SK-N-SH (cell line): ENCODE measurements at places on chromosomes 7 and 10.
A peak's percentile ranks its signal among the peaks of the same experiment; 100 is the strongest.

- DNase-seq = no peak
Observed at GRCh38 chr10:1362589-1363445, 306.6 kb downstream of the WDR37 start.

- no peak for DNase-seq
Observed at GRCh38 chr10:118751265-118751664, 3.5 kb downstream of the CACUL1 start.

DNA sequence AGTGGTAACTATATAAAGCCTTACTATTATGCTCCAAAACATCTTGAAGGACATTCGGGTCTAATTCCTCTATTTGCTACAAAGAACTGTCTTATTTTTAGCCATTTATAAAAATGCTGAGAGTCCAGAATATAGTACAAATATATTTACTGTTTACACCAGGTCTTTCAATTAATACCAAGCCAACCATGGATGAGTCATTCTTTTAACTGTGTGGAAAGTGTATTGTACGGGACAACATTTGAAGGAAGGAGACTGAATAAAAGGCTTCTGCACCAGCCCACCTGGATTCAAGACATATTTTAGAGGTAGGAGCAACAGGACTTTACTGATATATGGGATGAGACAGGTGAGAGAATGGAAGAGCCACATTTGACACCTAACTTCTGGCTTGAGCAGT, 35.4 kb downstream of the MASTL start:
- DNase-seq = no peak

DNA sequence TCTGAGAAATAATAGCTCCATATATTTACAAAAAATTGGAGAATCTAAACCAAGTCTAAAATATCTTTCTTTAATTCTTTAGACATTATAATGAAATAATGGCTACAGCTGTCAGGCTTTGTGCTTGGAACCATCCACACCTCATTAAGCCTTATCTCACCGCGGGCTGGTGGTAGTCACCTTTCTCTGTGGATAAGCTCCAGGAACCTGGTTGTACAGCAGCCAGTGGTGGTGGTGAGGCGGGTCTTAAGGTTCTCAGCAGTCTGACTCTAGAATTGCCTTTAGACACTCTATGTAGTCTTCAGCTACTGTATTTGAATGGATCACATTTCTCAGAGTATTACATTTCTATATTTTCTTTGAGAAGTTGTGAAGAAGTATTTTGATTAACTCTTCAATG, 34.2 kb downstream of the CUL1 start:
- DNase-seq = no peak

- no peak for DNase-seq
Observed at GRCh38 chr10:92052088-92052487, 128.5 kb downstream of the BTAF1 start.

- DNase-seq = no peak
Observed at GRCh38 chr10:124568848-124569622, 107.4 kb downstream of the LHPP start.

DNA sequence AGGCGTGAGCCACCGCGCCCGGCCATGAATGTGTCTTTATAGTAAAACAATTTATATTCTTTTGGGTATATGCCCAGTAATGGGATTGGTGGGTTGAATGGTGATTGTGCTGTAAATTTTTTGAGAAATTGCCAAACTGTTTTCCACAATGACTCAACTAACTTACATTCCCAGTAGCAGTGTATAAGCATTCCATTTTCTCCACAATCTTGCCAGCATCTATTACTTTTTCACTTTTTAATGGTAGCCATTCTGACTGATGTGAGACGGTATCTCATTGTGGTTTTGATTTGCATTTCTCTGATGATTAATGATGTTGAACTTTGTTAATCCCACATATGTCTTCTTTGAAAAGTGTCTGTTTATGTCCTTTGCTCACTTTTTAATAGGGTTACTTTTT, 1187.9 kb downstream of the XPNPEP1 start:
- no peak for DNase-seq

DNA sequence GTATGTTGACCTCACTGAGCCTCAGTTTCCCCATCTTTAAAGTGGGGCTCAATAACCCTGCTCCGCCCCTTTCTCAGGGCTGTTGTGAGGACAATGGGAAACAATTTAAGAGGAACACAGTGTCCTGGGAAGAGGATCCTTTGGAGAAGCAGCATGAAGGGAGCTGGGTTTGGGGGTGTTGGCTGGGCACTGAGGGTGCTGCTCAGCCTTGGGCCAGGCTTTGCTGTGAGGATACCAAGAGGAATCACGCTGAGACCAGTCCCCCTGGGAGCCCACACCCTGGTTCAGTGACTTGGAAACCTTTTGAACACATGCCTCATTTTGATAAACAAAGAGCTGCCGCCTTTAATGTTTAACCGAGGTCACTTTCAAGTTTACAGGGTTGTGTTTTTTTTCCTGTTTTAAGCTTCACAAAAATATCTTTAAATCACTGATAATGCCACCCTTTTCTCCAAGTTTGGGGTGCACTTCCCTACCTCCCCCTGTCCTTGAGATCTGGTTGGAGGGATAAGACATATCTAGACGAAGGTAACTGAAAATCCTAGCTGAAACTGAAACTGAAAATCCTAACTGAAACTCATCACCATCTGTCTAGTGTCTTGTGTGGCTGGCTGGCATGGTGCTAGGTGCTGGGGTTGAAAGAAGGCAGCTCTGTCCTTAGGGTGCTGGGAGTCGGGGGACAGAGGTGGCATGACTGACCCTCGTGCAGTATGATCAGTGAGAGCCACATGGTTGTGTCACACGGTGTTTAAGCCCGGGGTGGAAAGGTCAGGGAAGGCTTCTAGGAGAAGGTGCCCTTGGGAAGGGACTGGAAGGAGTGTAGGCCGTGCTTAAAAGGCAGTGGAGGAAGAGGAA, 27.7 kb downstream of the ZNF775 start:
- DNase-seq = no peak

- no peak for DNase-seq
Observed at GRCh38 chr7:33630359-33630758, 275.0 kb upstream of the BMPER start.

DNA sequence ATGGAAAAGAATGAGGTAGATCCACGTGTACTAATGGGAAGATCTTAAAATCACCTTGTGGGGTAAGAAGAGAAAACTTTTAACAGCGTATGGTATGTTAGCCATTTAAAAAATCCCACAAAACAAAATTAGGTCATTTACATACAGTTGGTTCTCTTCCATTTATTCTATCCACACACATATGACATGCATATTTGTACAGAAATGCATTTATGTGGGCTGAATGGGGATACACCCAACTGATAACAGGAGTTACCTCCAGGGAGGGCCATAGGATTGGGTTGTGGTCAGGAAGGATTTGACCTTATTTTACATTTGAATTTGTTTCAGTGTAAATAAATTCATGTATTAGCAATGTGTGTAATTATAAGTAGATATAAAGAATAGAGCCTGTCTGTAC, 71.5 kb downstream of the MCMBP start:
- no peak for DNase-seq

GRCh38 chr10:117168729-117169128, 28.6 kb upstream of the KCNK18 start:
- DNase-seq = no peak

- no peak for DNase-seq
Observed at GRCh38 chr10:5975641-5976473, 1.5 kb downstream of the IL15RA start.

GRCh38 chr10:88311264-88311663, 271.9 kb downstream of the RNLS start:
- DNase-seq = no peak

- no peak for DNase-seq
Observed at GRCh38 chr10:91317541-91317940, 92.6 kb upstream of the HECTD2 start.

DNA sequence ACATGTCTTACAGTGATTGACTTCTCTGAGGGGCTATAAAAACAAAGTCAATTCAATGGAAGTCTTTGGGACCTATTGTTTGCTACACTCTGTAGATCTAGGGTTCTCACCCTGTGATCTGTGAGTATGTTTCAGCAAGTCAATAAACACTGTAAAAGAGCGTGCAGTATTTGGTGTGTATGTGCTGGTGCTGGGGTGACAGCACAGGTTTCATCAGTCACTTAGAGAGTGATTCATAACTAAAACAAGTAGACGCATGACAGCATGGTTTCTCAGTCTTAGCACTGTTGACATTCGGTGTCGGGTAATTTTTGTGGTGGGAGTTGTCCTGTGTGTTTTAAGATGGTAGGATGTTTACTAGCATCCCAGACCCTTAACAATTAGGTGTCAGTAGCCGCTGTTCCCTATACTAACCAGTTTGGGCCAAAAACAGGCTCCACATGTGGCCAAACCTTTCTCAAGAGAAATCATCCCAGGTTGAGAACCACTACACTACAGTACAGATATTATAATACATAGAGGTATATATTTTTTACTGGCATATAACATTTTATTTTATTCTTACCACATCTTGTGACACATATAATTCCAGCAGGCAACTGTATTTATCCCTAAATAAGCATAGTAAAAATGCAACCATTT, 411.8 kb downstream of the ARL4A start:
- no peak for DNase-seq

DNA sequence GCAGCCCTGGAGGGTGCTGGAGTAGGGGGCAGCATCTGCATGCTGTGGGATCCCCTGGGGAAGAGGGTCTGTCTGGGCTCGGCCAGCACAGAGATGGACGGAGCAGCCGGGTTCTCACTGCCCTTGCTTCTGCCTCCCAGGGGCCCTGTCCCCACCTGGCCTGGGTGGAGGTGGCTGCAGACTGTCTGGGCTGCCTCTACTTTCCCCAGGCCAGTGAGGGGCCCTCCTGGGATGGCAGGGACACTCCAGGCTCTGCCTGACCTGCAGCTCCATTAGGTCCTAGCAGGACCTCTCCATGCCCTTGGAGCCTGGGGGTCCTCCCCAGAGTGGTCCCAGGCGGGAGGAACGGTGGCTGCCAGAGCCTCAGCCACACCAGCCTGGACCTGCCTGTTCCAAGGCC, 63.7 kb downstream of the PWWP2B start:
- DNase-seq = no peak

DNA sequence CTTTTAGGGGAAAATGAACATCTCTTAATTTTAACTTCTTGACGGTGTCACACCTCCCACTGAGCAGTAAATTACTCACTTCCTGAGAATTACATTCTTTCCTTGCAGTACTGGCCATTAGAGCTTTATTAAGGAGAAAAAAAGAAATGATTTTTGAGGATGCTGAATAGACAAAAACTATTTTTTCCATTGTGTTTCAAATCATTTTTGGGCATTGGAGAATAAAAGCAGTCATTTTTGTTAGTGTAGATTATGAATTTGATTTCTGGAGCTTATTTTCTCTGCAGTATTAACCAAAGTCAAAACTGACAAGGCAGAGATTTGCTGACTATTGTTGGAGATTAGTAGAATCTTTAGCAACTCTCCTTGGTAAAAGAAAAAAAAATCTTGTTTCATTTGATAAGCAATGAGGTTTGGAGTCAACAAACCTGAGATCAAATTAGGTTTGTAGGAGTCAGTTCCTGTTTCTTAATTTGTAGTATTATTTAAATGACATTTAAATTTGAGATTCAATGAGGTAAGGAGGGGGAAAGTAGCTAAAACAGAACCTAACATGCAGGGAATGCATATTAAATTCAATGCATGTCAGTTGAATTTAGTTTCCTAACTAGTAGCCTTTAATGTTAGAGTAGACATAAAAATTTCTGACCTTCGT, 70.6 kb downstream of the AP3M1 start:
- no peak for DNase-seq

GRCh38 chr10:44242091-44242490, 142.8 kb downstream of the CXCL12 start:
- DNase-seq = no peak

DNA sequence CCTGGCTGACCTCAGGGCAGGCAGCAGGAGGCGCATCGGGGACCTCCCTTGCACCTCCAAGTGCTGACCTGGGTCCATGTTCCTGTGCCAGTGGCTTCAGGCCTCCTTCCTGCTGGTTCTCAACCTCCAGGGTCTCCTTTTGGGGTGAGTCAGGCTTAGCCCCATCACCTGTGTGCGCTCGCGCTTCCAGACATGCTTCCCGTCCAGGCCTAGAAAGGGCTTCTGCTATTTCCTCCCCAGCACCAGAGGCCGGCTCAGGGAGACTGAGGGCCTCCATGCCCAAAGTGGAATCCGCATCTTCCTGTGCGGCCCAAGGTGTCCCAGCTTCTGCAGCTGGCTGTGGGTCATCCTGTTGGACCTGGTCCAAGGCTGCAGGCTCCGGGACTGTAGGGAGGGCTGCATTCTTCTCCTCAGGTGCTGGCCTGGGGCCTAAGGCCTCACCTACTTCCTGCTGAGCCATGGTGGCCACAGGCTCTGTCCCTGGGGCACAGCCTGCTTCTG, 5.9 kb downstream of the NACAD start:
- DNase-seq = peak; percentile 24

GRCh38 chr10:19999431-19999830, 183.2 kb downstream of the PLXDC2 start:
- no peak for DNase-seq

- DNase-seq = no peak
Observed at GRCh38 chr7:36686499-36686898, 37.8 kb downstream of the AOAH start.

DNA sequence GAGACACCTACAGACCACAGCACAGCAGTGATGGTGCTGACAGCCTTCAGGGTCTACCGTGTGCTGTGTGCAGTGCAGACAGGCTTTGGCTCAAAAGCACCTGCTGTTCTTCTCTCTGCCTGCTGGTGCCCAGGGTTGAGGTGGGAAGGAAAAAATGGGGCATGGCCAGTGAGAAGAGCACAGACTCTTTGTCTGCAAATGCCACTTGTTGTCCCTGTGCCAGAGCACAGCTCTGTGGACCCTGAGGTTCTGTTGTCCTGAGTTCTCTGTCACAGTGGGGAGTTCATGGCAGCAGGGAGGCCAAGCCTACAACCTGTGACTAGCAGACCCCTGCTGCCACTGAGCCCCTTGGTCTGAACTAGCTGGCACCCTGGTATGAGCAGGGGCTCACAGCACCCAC, 376.7 kb downstream of the GLRX3 start:
- no peak for DNase-seq

DNA sequence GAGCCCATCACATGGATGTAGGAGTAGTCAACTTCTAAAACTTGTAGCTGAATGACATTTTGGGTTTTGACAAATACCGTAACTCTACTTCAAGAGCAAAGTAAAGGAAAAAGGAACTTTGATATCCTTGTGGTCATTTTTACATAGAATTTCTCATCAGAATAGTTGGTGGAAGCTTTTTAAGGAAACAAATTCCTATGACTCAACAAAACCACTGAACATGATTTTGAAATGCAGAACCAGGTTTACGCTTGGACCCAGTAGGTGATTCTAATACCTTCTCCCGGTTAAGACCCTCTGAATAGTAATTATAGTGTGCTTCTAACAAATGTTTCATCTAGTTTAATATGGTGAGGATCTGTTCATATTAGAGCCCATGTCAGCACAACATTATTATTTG, 307.8 kb downstream of the GPR37 start:
- DNase-seq = no peak

DNA sequence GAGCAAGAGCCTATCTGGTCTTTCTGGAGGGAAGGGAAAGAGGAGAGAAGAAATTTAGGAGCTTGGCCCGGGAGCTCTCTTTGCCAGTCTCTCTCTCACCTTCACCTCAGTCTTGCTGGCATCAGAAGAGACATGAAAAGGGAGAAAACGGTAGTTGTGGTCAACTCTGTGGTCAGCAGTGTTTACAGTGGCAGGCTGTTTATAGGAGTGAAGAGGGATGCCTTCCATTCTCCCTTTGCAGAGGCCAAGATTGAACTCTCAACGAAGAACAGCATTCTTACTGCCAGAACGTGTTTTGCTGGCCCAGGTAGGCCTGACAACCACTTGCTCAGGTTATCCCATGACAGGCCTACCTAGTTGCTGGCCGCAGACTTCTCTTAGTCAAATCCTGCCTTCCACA, 133.3 kb downstream of the CCDC3 start:
- DNase-seq = no peak
